ENCODE measurements at places on chromosomes 16 and 17.

DNA sequence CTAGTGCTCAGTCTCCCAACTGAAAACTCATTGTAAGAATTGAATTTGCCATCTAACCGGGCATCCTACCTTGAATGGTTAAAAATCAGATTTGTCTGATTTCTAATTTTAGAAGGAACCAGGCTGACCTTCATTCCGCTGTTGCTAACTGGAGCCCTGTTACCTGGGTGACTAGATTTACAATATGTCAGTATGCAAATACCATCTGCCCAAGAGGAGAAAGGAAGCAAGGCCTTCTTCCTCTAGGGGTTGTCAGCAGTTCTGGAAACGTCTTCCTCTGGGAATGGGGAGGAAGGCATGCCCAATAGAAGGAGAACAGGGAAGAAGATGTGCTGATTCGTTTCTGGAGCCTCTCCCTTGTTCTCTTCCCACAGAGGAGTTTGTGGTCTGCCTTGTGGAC lies 137.9 kb downstream of the PITPNC1 start:
- no peak for DNase-seq

- DNase-seq, result no peak
Observed at GRCh38 chr17:55625521-55625920, 97.1 kb downstream of the TMEM100 start.

DNA sequence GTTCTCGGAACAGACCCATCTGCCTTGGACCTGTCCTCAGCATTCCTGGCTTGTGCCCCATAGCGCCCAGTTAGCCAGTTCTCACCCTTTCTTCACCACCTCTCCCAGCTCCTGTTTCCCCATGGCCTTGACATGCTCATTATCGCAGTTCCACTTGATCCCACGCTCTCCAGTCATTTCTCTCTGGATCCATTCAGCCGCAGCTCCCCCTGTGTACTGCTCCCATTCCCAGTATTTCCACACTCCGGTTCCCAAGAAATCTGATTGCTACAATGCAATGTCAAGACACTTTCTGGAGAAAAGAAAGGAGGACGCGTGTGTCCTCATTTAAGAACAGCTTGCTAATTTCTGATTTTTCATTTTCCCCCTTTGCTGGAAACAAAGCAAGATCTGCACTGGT lies 55.4 kb downstream of the TMEM186 start:
- DNase-seq, result no peak

- DNase-seq, result no peak
Observed at GRCh38 chr17:1367351-1367745, 32.7 kb downstream of the YWHAE start.

DNA sequence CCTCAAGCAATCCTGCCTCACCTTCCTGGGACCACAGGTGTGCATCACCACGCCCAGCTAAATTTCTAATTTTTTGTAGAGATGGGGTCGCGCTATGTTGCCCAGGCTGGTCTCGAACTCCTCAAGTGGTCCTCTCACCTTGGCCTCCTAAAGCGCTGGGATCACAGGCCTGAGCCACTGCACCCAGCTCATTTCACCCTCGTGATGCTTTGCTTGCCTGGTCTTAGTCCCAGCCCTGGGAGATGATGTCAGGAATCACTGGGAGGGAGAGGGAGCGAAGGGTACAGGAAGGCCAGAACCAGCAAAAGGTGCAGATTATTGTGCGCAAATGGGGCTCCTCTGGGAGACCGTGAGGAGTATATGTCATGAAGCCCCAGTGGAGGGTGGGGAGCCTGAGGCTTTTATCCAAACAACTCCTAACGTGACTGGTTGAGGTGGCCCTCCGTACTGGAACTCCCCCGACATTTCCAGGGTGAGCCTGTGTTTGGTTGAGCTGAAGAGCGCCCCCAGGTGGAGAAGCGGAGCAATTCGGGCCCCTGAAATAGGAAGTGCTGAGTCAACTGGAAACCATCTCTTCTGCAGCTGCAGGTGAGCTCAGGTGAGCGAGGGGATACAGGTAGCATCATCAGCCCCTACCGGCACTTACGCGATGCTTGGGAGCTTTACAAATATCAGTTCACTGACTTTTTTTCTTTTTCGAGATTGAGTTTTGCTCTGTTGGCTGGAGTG lies 41.2 kb upstream of the HAPSTR1 start:
- DNase-seq, result no peak

DNA sequence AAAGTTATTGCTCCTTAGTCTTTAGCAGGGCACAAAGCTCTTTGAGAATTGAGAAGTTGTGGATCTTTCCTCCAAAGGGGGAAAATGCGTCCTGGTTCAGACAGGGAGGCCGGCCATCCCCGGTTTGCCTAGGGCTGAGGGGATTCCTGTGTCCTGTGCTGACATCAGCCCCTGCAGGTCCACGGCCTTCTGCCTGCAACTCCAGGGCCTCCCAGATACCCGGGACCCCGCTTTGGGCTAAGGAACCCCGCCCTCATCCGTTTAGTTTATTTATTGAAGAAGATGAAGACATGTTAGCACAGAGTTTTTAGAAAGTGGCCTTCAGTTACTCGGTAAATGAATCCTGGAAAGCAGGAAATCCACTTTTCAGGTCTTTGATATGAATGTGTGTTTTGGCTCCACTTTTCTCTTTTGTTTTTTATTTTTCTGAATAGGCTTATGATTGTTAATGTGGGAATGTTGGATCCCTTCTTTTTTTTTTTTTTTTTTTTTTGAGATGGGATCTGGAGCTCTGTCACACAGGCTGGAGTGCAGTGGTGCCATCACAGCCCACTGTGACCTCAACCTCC lies 65.6 kb downstream of the CRISPLD2 start:
- DNase-seq, result no peak

DNA sequence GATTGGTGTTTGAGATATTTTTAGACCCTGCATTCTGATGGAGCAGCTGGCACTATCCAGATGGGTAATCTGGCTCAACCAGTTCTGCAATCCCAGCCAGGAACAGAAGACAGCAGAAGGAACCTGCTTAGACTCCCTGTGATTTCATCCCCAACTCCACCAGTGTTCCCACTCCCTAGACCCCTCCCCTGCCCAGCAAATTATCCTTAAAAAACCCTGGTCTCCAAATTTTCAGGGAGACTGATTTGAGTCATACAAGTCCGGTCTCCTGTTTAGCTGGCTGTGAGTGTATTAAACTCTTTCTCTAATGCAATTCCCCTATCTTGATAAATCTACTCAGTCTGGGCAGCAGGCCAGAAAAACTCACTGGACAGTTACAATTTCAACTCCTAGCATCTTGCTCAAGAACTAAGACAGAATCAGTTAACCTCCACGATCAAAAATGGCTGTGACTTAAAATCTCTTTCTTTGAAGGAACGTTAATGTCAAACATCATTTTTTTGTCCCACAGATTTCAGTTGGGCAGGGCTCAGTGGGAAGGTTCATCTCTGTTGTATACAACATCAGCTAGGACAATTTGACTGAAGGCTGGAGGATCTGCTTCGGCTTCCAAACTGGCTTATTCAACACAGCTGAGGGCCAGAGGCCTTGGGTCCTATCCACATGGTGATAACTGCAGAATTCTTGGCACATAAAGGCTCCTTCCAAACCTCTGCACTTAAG lies 4.9 kb upstream of the RBL2 start:
- no peak for DNase-seq

GRCh38 chr16:2854700-2855309 lies 3.2 kb downstream of the PRSS22 start:
- DNase-seq, result no peak

GRCh38 chr17:82775001-82775823 lies 23.3 kb downstream of the TBCD start:
- no peak for DNase-seq

DNA sequence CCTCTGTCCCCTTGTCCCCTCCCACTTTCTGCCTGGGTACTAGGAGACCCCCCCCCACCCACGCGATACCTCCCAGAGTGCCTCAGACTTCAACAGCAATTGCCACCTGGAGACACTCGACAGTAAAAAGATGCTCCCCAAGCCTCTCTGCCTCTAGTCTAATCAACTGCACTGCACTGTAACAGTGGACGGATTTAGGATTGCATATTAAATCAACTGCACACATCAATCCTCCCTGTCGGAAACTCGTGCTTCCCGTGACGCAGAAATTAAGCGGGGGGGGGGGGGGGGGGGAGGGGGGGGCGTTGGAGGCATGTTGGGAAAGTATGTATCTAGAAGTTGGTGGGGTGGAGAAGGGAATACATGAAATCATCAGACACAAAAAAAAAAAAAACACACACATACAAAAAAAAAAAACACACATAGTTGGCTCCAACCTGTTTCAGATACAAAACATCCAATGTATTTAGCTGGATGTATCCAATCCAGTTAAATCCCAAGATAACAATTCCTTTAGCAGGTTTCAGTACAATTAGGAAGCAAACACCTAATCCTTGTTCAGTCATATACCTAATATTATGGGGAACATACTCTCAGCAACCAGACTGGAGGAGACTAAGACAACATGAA lies 29.7 kb downstream of the FAM222B start:
- DNase-seq, result no peak

DNA sequence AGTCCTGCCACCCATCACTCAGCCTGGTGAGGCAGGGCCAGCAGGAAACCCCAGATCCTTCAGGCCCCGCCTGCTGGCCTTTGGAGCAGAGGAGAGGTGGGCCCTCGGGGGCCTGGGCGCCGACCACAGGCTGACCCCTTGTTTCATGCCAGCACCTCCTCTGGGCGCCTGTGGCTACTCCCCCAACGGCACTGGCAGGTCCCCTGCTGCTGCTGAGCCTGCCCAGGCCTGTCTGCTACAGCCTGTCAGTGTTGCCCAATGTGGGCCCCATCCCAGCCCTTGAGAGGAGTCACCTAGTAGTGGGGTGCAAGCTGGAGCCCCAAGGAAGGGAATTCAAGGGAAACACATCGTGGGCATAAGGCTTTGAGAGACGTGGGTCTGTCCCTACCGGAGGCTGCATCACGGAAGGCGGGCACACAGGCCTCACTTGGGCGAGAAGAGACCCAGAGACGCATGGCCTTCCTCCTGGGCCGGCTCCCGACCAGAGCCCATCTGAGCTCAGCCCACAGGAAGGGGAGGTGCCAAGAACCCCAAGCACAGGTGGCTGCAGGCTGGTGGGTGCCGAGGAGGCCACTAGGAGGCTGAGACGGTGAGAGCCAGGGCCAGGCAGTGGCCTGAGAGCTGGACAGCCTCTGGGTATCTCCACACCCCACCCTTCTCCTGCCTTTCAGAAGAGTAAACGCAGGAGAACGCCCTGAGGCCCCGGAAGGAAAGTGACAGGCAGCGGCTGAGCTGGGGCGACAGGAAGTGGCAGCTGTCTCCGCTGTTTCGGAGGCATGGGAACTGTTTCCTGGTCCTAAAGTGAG lies 8.0 kb upstream of the FASN start:
- DNase-seq, result no peak

DNA sequence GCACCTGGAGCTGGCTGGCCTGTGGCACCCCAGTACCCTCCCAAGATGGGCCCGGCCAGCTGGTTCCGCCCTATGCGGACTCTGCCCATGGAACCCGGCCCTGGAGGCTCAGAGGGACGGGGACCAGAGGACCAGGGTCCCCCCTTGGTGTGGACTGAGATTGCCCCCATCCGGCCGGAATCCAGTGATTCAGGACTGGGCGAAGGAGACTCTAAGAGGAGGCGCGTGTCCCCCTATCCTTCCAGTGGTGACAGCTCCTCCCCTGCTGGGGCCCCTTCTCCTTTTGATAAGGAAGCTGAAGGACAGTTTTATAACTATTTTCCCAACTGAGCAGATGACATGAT lies 12.0 kb downstream of the TBX21 start:
- no peak for DNase-seq

DNA sequence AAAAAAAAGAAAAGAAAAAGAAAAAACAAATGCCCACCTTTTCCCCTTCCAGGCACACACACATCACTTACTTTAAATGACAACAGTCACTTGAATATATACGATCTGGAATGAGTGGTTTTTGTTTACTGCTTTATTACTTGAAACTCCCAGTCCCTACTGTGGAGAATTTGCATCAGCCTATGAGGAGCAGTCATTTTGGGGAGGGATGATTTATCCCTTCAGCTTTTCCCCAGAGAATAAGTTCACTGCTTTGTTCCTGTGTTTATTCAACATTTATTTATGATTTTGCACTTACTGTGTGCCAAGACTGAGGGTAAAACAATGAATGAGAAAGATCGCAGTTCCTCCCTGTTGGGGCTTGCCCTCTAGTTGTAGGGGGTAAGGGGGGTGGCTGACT lies 4.7 kb upstream of the ZNF423 start:
- DNase-seq, result no peak

All from anterior cingulate cortex (tissue), 58 donors.